ENCODE measurements at places on chromosomes 5 and 9.
A peak's percentile ranks its signal among the peaks of the same experiment; 100 is the strongest.

GRCh38 chr5:138212828-138213160, 329 bp downstream of the CDC23 start:
- no peak for DNase-seq

- DNase-seq, result no peak
These were observed 23.2 kb upstream of the TMEM250 start for GRCh38 chr9:136141682-136142413.

DNA sequence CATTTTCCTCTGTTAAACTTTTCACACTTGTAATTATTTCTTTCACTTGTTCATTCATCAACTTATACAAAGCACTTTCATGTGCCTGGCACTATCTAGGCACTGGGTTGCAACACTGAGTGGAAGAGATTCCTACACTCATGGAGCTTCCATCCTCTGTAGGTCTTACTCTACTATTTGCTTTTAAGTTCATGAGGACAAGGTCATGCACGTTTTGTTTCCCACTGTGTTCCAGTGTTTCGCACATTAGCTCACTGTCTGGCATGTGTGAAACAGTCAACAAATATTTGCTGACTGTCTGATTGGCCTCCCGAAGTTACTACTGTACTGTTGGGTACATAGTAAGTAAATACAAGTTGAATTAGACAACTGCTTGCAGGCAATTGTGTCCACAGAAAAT, 87.9 kb upstream of the IFNK start:
- DNase-seq, result no peak

DNA sequence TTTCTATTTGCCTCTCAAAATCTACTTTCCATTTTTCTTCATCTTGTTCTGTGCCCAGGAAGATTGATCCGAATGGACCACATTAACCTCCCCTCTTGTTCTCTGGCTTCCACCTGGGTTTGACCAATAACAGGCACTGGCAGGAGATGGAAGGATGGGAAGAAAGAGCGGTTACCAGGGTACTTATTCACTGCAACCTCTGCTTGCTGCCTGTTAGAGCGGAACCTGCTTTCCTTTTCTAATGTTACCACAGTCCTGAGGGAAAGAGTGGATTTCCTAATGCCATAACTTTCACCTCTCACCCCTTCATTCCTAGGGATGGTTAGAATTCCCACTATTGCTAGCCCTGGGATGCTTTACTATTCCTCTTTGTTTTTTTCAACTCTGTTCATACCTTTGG, 262.1 kb downstream of the RFX3 start:
- DNase-seq, result no peak

DNA sequence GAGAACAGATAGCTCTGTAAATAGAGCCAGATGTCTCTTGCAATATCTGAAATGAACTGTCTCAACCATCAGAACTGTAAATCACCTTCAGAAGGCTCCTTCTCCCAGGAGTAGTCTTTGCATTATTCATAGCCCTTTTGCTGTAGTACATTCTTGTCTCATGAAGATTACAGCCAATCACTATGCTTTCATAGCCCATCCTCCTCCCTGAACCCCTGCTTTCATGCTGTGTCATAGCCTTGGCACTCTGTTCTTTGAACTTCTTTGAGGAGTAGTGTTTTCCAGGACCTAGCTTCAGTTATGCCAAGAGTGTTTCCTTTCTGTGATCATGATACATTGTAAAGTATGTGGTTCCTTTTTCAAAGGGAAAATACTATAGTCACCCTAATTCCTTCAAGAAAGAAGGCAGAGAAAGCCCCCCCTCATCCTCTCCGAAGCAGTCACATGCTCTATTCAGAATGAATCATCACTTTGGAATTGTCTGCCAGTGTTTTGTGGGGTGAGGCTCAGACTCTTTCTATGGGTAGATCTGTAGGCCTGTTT, 61.1 kb downstream of the GRIA1 start:
- no peak for DNase-seq

GRCh38 chr5:100303216-100303615, 232.0 kb upstream of the FAM174A start:
- no peak for DNase-seq

- DNase-seq, result no peak
These were observed 5.9 kb downstream of the DMRTA1 start for GRCh38 chr9:22452415-22453010.

DNA sequence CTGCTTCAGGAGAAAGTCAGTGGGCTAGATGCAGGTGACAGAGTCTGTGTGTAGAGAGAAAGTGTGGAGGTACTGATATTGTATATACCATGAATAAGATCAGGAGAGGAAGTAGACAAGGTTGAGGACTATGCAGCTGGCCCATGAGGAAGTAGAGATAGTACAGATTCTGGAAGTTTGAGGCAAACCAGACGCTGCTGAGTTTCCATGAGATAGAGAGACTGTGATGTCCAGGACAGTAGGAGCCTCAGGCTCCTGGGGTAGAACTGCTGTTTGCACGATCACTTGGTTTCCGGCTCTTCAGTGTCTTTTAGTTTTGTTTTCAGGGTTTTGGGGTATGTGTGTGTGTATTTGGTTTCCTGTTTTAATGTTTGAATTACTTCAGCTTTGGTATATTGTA, 13.6 kb downstream of the OTULINL start:
- no peak for DNase-seq

DNA sequence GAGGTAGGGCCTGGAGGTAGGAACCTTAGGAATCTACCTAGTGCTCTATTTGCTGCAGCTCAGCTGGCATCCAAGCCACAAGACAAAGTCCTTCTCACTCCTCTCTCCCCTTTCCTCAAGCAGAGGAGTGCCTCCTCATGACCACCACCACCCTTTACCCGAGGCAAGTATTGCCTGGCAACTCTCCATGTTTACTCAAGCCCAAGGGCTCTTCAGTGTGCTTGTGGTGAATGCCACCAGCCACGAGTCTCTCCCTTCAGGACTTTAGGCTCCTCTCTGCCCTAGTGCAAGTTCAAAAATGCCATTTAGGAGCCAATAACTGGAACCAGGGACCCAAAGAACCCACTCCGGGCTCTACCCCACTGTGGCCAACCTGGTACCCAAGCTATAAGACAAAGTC, 514.5 kb upstream of the RGMB start:
- no peak for DNase-seq

DNA sequence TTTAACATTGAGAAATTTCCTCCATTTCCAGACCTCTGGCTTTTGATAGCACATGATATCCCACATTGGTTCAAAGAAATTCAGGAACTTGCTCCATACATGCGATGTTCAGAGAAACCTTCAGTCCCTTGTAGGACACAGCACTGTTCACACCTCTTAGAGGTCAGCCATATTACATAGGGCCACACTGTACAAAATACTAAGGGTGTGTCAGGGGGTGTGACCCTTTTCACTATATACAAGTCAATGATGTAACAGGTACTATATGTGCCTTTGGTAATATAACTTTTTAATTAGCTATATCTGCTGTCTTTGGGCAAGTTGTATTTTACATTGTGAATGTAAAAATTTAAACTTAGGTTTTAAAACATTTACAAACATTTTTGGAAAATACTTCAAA, 505.5 kb downstream of the ENC1 start:
- no peak for DNase-seq

- DNase-seq, result peak; percentile 63
These were observed 409.5 kb downstream of the ARHGEF28 start for GRCh38 chr5:74035521-74035937.

DNA sequence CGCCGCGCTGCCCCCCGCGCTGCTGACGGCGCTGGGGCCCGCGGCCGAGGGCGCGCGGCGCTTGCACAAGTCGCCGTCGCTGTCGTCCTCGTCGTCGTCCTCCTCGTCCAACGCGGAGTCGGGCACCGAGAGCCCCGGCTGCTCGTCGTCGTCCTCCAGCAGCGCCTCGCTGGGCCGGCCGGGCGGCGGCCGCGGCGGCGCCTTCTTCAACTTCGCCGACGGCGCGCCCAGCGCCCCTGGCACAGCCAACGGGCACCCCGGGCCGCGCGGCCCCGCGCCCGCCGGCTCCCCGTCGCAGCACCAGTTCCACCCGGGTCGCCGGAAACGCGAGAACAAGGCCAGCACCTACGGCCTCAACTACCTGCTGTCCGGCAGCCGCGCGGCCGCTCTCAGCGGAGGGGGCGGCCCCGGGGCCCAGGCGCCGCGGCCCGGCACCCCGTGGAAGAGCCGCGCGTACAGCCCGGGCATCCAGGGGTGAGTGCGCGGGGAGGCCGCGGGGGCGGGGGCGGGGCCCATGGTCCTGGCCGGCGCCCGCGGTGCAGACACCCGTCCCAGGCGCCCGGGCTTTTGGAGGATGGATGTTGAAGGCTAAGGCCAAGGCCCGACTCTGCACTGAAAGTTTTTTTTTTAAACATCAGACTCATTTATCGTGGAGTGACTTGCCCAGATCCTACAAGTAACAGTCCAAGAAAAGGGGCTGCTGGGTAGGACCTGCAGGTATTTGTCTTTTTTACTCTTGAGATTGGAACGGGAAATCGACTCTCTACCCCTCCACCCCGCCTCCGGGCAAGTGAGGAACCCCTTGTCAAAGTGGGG, 1.2 kb downstream of the TENT4A start:
- DNase-seq, result no peak

DNA sequence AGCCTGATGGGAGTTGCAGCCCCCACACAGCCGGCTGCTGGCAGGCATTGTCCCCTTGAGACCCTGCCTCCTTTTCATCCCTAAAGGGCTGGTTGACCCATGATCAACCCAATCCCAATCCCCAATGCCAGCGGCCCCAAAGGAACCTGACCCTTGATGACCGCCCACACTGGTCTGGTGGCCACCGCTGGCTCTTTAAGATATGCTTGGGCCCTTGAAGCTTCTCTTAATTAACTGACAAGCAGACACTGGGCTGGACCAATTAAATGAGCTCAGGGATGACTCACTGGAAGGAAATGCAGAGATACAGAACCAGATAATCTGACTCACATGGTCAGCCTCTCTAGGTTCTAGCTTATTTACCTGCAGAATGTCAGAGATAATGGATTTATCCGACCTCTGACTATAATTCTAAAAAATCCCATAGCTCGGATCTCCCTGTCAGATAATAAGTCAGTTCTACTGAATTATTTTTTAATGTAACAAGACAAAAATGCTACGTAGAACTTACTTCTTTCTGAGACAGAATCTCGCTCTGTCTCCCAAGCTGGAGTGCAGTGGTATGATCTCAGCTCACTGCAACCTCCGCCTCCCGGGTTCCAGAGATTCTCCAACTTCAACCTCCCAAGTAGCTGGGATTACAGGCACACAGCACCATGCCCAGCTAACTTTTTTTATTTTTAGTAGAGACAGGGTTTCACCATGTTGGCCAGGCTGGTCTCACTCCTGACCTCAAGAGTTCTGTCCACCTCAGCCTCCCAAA, 11.1 kb upstream of the MLANA start:
- no peak for DNase-seq

GRCh38 chr5:52013523-52013922, 630.3 kb downstream of the ISL1 start:
- no peak for DNase-seq

- DNase-seq, result no peak
These were observed 5.2 kb downstream of the HAPLN1 start for GRCh38 chr5:83715236-83716065.

GRCh38 chr9:7403839-7404487, 395.6 kb downstream of the DMAC1 start:
- DNase-seq, result no peak

GRCh38 chr5:91058575-91058974, 324.5 kb downstream of the ARRDC3 start:
- no peak for DNase-seq

GRCh38 chr5:9431496-9432258, 114.2 kb downstream of the SEMA5A start:
- no peak for DNase-seq

DNA sequence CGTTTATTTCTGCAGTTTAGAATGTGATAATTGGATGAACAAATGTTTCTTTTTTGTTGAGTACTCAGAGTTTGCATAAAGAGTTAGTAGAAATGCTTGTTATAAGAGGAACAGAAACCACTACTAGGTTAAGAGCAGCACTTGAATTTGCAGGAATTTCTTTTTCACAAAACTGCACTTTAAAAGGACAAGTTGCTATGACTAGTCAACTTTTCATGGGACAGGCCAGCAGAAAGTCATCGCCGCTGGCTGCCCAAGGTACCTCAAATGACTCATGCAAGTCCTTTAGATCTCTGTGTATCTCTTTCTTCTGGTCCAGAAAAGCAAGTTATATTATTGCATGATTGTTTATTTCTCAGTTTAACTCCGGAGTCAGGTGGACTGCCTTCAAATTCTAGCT, 97.3 kb upstream of the HMHB1 start:
- no peak for DNase-seq

DNA sequence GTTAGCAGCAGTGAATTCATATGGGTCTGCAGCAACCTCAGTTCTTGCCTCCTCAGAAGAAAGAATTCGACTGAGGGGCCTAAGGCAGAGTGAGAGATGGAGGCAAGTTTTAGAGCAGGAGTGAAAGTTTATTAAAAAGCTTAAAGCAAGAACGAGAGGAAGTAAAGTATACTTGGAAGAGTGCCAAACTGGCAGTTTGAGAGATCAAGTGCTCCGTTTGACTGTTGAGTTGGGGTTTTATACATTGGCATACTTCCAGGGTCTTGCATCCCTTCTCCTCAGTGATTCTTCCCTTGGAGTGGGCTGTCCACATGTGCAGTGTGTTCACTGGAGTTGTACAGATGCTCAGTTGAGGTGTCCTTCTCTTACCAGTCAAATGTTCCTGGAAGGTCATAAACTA, 203.6 kb downstream of the SPATA31D1 start:
- DNase-seq, result no peak

DNA sequence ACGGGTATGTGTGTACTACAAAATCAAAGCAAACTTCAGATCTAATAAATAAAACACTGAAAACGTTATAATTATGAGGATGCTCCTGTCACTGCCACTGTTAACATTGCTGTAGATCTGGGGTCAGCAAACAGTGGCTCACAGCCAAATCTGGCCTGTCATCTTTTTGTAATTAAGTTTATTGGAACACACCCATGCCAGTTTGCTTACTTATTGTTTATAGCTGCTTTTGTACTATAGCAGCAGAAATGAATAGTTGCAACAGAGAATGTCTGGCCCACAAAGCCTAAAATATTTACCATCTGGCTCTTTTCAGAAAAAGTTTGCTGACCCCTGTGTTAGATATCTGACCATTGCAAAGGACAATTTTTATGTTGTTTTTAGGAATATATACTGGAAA, 32.1 kb downstream of the PRRC1 start:
- no peak for DNase-seq

DNA sequence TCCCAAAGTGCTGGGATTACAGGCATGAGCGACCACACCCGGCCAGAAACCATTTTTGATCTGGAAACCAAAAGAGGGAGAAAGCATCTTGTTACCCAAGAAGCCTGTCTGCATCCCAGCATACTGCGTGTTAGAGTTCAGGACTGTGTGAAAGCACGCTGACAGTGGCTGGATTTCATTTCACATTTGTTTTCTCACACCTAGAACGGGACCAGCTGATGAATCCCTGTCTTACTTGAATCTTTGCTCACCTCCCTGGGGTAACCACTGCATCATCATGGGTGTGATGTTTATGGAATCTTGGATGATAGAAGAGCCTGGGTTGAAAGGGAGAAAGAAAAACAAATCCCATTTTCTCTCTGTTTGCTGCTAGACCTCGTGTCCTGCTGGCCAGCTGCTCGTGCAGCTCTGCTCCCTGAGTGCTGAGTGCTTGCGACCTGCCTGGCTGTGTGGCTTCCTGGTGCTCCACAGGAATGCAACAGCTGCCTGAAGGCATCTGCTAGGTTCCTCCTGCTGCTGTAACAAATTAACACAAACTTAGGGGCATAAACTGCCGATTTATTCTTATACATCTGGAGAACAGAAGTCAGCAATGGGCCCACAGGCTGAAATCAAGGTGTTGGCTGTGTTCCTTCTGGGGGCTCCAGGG, 378.3 kb upstream of the DAP start:
- DNase-seq, result no peak
